A673 (cell line): ENCODE measurements at places on chromosomes 2 and 18. TPM values are rescaled to one million over a fixed set of nuclear protein-coding genes. Genes with fewer than 3 reads are reported as not detected.
A peak's percentile ranks its signal among the peaks of the same experiment; 100 is the strongest.

DNA sequence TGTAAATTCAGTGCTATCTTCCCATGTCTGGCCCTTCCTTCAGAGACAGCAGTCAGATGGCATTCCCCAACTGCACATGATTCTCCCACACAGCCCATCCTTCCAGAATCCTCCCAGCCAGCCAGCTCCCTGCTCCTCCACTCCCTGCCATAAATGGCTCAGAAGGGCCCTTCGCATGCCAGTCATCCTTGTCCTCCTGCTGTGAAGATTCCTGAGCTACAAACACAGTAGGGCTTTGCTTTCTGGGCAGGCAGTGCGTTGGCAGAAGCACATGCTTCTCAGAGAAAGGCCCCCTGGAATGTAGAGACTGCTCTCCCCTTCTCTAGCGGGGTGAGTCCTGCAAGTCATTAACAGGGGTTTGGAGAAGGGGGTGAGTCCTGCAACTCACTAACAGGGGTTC lies 71.9 kb downstream of the TEX51 start:
- peak; percentile 44 for DNase-seq

DNA sequence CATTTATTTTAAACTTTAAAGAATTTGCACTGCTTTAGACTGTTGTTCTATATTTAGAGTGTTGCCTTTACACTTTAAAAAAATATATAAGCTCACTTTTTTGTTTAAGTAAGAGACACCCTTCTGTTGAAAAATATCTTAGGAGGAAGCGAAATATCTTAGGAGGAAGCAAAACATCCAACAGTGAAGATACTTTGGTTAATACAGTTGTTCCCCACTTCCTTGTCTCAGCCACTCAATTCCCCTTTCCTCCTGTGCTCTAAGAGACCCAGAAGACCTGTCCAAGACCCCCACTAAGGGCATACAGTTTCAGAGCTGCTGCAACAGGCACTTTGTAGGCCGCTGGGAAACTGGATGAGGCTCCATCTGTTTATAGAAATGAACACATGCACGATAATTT lies 5.7 kb downstream of the SERPINB8 start:
- no peak for DNase-seq

Gene KLHL41
- total RNA-seq = 0.34 and 0.63 TPM in 2 replicates

Gene TLX2
- total RNA-seq = not detected in 2 replicates

- DNase-seq = no peak
These were observed 39.7 kb upstream of the MMADHC start for GRCh38 chr2:149627111-149627801.

- no peak for DNase-seq
These were observed 6.1 kb downstream of the FIGN start for GRCh38 chr2:163729636-163730273.

DNA sequence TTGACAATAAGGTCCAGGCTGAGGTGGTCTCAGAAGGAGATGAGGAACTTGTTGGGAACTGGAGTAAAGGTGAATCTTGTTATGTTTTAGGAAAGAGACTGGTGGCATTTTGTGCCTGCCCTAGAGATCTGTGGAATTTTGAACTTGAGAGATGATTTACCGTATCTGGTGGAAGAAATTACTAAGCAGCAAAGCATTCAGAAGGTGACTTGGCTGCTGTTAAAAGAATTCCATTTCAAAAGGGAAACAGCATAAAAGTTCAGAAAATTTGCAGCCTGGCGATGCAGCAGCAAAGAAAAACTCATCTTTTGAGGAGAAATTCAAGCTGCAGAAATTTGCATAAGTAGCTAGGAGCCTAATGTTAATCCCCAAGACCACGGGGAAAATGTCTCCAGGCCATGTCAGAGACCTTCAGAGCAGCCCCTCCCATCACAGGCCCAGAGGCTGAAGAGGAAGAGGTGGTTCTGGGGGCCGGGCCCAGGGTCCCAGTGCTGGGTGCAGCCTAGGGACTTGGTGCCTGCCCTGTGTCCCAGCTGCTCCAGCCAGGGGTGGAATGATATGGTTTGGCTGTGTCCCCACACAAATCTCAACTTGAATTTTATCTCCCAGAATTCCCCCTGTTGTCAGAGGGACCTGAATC lies 73.5 kb downstream of the FIGN start:
- no peak for DNase-seq

DNA sequence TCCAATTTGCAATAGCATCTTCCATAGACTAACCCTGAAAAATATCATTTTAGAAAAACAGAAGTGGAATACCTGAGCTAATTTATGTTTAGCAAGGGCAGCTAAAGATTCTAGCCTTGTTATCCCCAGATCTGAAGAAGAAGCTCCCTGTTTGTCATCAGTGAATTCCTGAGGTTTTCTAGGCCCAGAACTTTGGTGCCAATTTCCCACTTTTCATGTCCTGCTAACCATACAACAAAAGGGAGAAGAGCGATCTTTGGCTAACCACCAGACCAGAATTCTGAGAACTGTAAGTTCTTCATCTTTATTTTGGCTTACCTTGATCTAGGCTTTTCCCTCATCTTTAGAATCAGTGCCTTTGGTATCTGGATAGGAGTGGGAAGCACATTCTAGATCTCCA lies 51.3 kb upstream of the RASGRP3 start:
- no peak for DNase-seq

Gene PRSS56
- not detected in 2 replicates for total RNA-seq

DNA sequence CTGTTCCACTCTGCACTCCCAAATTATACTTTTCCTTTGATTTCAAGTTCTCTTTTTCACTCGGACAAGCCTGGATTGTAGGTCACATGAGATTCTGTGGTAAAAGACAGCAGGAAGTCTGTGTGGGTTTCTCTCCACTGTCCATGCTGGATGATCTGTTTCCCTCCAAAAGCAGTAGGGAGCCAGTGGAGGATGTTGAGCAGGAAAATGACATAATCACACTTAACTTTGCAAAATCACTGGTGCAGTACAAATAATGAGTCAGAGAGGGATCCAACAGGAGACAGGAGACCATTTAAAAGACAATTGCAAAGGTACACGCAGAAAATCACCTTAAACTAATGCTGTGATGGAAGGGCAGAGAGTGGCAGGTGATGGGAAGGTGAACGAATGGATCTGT lies 301.3 kb downstream of the ZNF407 start:
- DNase-seq = peak; percentile 71

GRCh38 chr2:221553333-221553732 lies 18.8 kb downstream of the EPHA4 start:
- peak; percentile 16 for DNase-seq

GRCh38 chr2:47497843-47498460 lies 95.0 kb downstream of the MSH2 start:
- no peak for DNase-seq

Gene ASIC4
- total RNA-seq = 0.45 and 1.2 TPM in 2 replicates

GRCh38 chr2:221385716-221386115 lies 186.4 kb downstream of the EPHA4 start:
- DNase-seq = no peak

Gene SCYGR4
- total RNA-seq = not detected in 2 replicates

- DNase-seq = no peak
These were observed 4.8 kb downstream of the ITPRIPL1 start for GRCh38 chr2:96329874-96330273.

- DNase-seq = no peak
These were observed 30.1 kb downstream of the HRH4 start for GRCh38 chr18:24490539-24490938.

GRCh38 chr2:109645412-109646184 lies 31.4 kb downstream of the SOWAHC start:
- no peak for DNase-seq

DNA sequence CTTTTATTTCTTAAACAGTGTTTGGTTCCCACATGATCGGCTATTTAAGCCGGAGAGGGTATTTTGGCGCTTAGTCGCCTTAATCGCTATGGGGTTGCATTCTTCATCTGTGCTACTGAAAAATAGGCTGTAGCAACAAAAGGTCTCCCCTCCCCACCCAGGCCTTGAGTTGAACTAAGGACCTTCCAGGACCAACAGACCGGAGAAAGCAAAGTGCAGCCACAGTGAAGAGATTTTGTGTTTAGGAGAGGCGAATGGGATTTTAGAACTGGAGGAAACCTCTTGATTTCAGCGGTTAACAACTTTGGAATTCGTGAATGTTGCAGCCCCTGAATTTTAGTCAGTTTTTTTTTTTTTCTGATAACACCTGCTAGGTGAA lies 1.4 kb downstream of the ITGA6 start:
- no peak for DNase-seq

DNA sequence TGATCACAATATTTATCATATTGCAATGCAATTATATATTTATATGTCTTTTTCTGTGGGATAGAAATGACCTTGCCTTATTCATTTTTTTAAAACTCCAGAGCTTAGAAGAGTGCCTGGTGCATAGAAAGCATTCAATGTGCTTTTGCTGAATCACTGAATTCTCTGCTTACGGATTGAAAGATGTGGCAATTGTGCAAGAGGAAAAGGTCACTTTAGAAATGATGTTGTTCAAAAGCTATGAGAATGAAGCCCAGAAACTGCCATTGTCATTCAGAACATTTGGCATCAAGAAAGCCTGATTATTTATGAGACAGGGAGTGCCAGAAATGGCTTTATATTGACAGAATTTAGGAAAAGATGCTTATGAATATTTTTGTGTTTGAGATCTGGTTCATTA lies 678.6 kb upstream of the CDH2 start:
- peak; percentile 59 for DNase-seq

- DNase-seq = no peak
These were observed 13.9 kb upstream of the GPR17 start for GRCh38 chr2:127631997-127632581.

Gene DPP4
- total RNA-seq = 0.80 and 1.4 TPM in 2 replicates

DNA sequence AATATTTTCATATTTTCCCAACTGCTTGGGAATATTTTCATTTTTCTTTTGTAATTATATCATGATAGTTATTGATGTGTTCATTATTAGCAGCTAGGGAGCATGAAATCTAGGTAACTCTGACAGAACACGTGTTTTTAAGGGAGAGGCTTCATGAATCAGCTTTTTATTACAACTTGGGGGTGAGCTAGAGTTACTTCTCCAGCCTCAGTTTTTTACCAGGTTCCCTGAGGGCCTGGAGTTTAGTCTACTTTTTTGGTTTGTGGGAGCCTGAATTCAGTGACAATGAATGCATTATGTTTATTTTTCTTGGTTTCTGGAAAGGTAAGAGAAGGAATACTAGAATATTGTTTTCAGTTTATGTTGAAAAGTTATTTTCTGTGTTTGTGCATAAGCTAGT lies 18.0 kb downstream of the NAB1 start:
- DNase-seq = no peak

DNA sequence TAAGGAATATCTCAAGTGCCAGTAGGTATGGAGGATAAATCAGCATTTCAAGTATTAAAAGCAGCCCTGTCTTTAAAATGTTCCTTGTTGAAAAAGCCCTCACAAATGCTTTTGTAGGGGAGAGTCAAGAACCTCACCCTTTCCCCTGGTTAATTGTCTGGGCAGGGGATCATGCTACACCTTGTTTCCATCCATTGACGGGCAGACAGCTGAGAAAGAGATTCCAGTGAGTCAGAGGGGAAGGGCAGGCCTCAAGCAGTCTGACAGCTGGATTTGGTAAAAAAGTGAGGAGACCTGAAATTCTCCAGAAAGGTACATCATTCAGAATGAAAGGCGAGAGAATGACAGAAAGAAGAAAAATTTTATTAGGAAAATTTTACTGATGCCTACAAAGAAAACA lies 203.2 kb upstream of the CYP26B1 start:
- no peak for DNase-seq

GRCh38 chr2:186486651-186487647 lies 889 bp downstream of the ZC3H15 start:
- peak; percentile 40 for DNase-seq

Gene KCNJ13
- total RNA-seq = not detected in 2 replicates

Gene UGT1A10
- not detected in 2 replicates for total RNA-seq
